Activated CD4-positive, alpha-beta T cell treated with anti-CD3 and anti-CD28 coated beads for 4 hours (primary cell): ENCODE measurements at places on chromosomes 12 and 14.

GRCh38 chr14:76771437-76771980 lies 10.2 kb downstream of the VASH1 start:
- DNase-seq, result no peak

DNA sequence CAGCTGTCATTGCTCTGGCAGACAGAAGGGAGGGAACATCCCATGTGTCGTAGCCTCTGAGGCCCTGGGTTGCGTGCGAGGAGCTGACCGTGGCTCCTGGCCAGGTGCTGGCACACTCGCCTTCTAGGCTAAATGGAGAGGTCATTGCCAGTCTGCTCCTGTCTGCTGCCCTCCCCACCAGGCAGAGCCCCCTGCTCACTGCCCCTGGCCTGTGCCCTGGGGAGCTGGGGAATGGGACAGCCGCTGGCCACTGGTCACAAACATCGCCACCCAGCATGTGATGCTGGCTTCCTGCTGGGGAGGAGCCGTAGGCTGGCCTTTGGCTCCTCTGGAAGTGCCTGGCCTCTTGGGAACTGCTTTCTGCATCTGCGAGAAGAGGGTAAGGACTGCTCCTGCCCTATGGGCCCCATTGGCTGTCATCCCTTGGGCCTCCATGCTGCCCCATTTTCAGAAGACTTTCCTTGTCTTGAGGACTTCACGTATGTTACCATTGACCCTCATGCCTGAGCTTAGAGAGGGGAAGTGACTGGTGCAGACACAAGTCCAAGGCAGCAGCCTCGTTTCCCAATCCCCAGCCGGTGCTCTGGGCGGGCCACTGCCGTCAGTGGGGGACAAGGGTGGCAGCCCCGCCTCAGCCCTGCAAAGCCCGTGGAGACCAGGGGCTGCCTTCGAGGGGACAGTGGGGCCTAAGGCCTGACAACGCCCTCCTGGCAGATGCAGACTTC lies 2.0 kb upstream of the TNFAIP2 start:
- DNase-seq, result no peak

- no peak for DNase-seq
Measured at GRCh38 chr14:100857923-100858837, 32.3 kb downstream of the MEG3 start.

DNA sequence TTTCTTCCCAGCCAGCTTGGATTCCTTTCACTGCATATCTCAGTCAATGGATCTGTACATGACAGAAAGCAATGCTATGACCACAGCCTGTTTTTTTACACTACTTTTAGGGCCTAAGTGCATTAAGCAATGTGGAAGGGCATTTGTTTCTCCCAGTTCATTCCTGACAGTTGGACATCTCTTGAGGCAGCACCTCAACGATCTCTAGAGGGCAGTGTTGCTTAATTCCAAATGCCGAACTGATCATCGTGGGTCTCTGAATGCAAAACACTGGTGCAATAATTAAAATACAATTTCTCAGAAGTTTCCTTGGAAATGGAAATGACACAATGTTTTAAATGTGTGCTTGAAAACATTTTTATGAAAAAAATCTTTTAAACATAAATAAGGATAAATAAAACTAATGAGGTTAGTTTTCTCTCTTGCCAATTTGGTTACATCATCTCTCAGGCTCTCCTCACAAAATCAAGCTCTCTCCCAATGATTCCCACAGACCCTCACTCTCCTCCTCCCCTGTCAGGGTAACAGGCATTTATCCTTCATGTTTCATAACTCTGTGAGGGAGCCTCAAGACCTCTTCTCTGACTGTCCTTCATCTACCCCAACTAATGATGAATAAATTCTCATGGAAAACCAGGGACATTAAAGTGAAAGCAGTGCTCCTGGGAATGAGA lies 192.4 kb upstream of the SLC16A7 start:
- peak; percentile 25 for DNase-seq

- DNase-seq, result no peak
Measured at GRCh38 chr12:39505023-39505422, 62.1 kb upstream of the KIF21A start.

- DNase-seq, result peak; percentile 68
Measured at GRCh38 chr12:52007158-52007921, 594 bp downstream of the TAMALIN start.

GRCh38 chr12:44015333-44015941 lies 179.6 kb downstream of the TMEM117 start:
- no peak for DNase-seq

DNA sequence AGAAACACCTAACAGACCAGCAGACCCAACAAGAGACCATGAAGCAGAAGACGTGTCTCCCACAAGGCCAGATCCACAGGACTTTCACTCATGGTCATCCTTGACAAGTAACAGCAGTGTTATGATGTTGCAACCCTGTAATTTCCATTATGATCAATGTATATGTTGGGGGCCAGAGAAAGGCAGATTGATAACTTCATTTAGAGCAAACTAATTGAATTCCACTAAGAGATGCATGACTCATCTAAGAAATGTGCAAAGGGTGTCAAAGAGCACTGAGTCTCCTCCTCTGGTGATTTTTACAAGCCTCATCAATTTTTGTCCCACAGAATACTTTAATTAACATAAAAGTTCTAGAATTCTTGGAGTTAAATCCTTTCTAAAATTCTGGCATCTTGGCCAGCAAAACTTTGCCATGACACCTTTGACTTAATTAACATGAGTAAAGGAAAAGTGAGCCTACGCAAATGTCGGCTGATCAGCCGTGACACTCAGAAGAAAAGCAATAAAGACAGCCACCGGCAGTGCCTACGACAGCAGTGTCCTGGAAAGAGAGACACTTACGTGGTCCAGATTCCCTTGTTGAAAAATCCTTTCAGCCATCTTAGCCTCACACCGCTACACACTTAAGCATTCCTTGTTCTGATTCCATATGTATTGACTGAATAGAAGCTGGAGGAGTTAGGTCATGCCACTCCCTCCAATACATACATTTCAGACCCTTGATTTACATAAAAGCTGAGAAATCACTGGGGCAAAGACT lies 370.2 kb upstream of the CCDC196 start:
- DNase-seq, result no peak

- no peak for DNase-seq
Measured at GRCh38 chr12:130488358-130488710, 150.6 kb downstream of the PIWIL1 start.

GRCh38 chr12:108564724-108565123 lies 2.3 kb downstream of the ISCU start:
- DNase-seq, result no peak

DNA sequence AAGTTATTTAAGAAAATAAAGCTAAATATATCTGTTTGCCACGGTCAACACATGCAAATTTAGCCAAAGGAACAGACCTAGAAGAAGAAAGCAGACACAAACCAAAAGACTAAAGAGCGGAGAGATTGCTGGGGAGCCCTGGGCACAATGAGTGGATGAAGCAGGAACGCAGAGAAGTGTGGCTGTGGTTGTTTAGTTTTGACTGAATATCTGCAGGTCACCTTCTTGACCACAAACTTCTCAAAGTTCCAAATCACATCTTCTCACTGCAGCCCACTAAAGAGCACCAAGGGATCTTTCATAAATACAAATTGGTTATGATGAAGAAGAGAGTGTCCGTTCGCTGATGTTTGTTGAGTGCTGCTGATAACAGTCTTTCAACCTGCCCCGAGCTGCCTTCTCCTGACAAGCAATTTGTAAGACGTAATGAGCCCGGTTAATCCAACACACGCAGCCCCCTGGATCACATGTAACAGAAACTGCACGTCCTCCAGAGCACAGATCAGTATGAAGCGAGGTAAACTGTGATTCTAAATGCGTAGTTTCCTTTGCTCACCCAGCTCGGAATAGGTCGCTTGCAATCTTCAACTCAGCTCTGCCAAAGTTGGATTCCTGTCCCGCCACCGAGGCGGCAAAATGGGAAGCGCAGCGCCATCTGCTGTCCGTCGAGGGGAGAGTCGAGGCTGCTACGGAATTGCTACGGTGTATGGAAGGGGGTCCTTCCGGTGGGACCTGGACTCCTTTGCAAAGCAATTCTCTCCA lies 120.8 kb downstream of the GXYLT1 start:
- peak; percentile 38 for DNase-seq

GRCh38 chr14:54474232-54474793 lies 14.5 kb downstream of the GMFB start:
- DNase-seq, result no peak

DNA sequence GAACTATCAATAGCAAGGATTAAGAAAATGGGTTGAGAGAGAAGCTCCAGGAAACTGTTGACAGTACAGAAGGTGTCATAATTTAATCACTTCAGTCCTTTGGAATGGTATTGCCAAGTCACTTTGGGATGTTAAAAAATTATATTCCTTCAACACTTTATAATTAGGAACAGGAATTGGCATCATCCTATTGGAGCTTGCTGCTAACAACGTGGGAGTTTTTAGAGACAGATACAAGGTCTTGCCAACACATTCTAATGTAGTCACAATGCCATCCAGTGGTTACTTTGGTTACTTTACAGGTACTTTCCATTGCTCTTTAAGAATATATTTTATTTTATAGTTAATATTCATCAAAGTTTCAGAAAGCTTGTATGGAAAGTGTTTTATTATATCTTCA lies 310.1 kb downstream of the SYT1 start:
- DNase-seq, result no peak

DNA sequence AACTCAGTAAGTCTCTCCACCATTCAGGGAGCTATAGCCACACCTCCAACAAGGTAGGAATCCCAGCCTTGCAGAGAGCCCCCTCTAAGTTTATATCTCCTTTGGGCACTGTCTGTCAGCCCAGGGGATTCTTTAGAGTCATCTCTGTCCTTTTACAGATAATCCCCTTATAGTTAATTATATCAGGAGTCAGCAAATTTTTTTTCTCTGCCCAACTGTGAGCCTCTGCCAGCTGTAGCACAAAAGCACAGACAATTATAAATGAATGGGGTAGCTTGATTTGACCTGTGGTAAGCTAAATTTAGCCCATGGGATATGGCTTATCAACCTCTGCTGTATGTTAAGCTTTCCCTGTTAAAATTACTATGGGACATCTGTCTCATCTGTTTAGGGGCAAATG lies 8.3 kb downstream of the CEP128 start:
- DNase-seq, result no peak

GRCh38 chr12:126627596-126627995 lies 1562.4 kb downstream of the AACS start:
- DNase-seq, result no peak

GRCh38 chr14:20436363-20436755 lies 393 bp upstream of the KLHL33 start:
- DNase-seq, result no peak

- no peak for DNase-seq
Measured at GRCh38 chr14:97270308-97270707, 473.1 kb downstream of the VRK1 start.

DNA sequence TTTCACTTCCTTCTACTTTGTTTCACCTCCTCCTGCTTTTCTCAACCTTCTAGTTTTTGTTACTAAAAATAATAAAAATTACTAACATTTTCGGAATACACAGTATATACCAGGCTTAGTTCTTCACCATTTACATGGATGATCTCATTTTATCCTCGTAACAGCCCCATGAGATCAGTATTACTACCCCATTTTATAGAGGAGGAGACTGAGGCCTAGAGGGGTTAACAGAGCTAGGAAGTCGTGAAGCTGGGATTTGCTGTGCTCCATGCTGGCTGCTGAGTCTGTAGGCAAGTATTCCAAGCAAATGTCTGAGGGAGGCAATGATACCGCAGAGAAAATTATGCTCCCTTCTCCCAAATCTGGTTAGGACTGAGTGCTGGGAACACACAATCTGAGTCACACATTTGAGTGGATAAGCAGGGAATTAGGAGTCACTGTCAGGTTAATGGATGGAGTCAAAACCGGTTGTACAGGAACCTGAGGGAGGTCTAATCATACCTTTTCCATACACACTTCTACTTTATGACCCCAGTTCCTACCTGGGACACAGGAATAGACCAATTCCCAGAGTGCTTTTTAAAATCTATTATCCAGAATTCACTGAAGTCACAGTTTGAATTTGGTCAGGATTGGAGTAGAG lies 51.1 kb downstream of the ZFYVE26 start:
- no peak for DNase-seq

DNA sequence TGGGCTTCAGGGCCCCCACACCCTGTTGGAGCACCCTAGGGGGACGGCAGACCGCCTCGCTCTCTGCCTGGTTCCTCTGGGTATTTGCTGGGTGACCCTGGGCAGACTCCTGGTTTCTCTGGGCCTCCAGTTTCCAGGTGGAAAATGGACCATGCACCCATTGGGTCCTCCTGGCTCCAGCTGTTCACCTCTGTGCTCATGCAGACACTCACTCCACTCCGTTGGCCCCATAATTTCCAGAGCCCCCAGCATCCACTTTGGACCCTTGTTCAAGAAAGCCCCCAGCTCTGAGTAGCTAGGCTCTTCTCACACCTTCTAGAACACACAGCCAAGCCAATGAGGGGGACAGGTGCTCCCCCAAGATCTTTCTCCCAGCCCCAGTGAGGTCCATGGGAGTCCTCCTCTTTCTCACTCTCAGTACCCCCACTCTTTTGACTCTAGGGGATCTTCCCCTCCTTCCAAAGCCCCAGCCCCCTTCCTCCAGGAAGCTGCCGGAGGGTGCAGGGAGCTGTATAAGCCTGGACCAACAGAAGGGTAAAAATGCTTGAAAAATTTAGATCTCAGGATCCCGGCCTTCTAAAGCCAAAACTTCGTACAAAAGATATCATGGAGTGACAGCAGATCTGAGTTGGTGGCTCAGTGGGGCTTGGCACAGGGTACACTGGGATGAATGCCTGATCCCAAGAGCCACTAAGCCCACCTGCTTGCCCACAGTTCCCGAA lies 174.8 kb upstream of the RTL1 start:
- DNase-seq, result no peak

DNA sequence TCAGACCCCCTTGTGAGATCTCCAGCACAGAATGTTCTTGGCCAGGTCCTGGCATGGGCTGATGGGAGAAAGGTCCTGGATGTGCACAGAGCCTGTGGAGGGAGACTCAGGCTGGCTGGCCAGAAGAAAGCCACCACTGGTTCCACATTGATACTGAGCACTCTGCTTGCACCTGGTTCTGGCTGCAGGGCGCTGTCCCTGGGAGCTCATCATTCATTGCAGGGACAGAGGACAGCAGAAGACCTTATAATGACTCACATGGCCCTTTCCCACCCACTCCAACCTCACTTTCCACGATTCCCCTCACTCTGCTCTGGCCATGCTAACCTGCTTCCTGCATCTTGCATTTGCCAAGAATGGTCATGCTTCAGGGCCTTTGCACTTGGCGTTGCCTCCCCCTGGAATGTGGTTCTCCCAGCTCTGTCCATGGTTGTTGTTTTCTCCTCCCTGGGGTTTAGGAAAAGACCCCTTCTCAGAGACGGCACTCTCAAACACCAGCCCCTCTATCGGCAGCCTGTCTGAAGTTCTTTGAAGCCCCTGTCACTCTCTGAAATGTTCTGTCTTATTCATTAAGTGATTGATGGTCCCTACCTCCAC lies 10.3 kb downstream of the KRT7 start:
- no peak for DNase-seq

GRCh38 chr12:108611884-108612415 lies 14.1 kb upstream of the TMEM119 start:
- DNase-seq, result peak; percentile 67

DNA sequence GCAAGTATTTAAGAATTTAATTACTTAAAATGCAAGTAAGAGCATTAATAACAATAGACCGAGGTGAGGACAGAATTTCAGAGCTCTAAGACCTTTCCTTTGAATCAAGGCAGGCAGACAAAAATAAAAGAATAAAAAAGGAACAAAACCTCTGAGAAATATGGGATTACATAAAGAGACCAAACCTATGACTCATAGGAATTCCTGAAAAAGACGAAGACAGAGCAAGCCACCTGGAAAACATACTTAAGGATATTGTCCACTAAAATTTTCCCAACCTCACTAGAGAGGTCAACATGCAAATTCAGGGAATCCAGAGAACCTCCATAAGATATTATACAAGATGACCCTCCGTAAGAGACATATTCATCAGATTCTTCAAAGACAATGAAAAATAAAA lies 325.1 kb downstream of the AEBP2 start:
- no peak for DNase-seq

GRCh38 chr14:23409475-23409874 lies 1.4 kb upstream of the MYH6 start:
- no peak for DNase-seq
